ENCODE measurements at places on chromosomes 2 and 18.

GRCh38 chr18:2256577-2256976 is 314.7 kb downstream of the METTL4 start:
- no peak for DNase-seq

GRCh38 chr18:58785171-58785805 is 79.4 kb upstream of the ZNF532 start:
- DNase-seq = no peak

- no peak for DNase-seq
Observed at GRCh38 chr2:85938456-85938855, 49.7 kb upstream of the ST3GAL5 start.

DNA sequence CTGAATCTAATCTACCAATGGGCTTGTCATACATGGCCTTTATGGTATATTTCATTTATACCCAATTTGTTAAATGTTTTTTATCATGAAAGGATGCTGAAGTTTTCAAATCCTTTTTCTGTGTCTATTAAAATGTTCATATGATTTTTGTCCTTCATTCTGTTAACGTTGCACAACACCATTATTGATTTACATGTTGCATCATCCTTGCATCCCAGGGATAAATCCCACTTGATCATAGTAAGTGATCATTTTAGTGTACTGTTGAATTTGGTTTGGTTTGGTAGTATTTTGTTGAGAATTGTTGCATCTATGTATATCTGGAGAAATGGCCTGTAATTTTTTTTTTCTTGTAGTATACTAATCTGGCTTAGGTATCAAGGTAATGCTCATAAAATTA is 9.4 kb downstream of the SP100 start:
- no peak for DNase-seq

GRCh38 chr2:224143526-224143925 is 104.4 kb upstream of the SERPINE2 start:
- DNase-seq = no peak

DNA sequence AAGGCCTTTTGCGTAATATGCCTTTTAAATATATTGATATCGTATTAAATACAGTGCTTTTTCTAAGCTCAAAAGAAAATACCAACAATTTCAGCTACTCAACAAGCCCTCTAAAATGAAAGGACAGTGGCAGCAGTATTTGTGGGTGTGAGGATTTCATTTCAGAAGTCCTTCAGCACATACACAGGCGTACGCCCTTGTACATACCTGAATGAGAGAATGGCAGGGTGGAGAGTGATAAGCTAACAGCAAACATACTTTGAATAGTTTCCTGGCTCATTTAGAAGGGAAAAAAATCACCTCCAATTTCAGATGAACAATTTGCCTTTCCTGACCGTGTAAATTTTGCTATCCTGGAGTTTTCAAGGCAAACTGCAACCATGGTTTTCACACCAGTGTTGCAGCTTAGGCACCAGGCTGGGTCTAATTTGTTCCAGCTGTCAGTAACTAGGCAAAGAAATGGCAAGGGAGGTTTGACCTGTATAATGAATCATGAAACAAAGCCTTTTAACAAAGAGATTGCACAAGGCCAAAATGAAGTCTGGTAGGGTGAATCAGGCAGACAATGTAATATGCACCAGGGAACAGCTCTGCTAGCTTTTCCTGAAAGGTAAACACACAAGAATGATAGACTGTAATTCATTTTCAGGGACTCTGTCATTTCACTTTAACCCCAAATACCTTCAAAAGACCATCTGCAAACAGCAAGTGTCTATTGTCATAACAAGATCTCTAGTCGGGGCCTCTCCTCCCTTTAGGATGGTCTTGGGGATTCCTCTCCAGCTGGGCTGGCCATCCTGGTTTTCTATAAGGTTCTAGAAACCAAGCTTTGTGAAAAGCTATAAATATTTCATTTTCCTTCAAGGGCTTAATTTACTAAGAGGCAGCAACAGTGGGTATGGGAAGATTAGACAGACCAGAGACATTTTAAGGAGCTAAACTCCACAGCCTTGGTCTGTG is 11.5 kb downstream of the ANKRD29 start:
- no peak for DNase-seq

DNA sequence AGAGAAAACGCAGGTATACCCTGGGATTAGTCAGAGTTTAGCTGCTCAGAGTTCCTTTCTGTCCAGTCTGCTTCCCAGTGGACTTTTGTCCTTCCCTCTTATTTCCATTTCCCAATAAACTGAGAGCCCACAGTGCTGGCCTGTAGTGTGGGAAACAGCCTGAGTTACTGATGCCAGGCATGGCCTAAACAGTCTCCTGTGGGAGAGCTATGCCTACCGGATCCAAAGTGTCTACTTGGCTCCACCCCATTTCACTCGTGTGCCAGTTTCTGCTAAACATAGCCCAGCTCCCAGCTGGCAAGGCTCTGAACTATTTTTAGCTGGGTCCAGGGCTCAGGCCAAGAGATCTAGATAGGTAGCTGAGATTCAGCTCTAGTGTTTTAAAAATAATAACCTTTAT is 15.6 kb upstream of the PPP1CB start:
- DNase-seq = no peak

DNA sequence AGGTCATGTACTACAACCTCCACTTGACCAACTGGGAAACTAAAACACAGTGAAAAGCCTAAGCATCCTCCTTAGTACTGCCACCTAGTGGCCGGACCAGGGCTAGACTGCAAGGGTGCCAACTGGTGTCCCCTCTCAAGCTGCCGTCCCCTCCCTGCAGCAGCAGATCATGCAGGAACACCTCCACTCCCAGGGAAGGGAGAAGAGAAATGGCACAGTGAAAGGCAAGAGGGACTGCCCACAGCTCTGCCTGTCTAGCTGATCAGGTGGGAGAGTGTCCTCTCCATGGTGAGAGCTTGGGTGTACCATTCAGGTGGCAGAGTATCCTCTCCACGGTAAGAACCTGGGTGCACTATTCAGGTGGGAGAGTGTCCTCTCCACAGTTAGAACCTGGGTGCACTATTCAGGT is 78.1 kb downstream of the AAK1 start:
- peak; percentile 74 for DNase-seq

DNA sequence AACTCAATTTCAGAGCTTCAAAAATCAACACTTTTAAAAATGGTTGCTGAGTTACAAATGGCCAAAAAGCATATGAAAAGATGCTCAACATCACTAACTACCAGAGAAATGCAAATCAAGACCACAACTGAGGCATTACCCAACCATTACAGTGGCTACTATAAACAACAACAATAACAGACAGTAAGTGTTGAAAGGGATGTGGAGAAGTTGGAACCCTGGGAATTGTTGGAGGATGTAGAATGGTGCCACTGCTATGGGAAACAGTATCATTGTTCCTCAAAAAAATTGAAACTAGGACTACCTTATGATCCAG is 173.3 kb upstream of the SPRED2 start:
- DNase-seq = no peak

- DNase-seq = no peak
Observed at GRCh38 chr2:189566046-189566445, 14.5 kb downstream of the SLC40A1 start.

- DNase-seq = peak; percentile 14
Observed at GRCh38 chr2:165793779-165794535, at the start of gene GALNT3. TSS of gene GALNT3 (minus strand) at chr2:165794247. CDS start at chr2:165770700, 23,547 bp downstream.

All from suppressor macrophage treated with lipopolysaccharide for 4 hours (primary cell).